Sigmoid colon (tissue), 7 donors: ENCODE measurements at places on chromosomes 3 and 15. TPM values are rescaled to one million over a fixed set of nuclear protein-coding genes. Genes with fewer than 3 reads are reported as not detected.
A peak's percentile ranks its signal among the peaks of the same experiment; 100 is the strongest.

The DAZL gene
- total RNA-seq, result not detected

The EMC7 gene
- total RNA-seq, result 46.0 TPM

DNA sequence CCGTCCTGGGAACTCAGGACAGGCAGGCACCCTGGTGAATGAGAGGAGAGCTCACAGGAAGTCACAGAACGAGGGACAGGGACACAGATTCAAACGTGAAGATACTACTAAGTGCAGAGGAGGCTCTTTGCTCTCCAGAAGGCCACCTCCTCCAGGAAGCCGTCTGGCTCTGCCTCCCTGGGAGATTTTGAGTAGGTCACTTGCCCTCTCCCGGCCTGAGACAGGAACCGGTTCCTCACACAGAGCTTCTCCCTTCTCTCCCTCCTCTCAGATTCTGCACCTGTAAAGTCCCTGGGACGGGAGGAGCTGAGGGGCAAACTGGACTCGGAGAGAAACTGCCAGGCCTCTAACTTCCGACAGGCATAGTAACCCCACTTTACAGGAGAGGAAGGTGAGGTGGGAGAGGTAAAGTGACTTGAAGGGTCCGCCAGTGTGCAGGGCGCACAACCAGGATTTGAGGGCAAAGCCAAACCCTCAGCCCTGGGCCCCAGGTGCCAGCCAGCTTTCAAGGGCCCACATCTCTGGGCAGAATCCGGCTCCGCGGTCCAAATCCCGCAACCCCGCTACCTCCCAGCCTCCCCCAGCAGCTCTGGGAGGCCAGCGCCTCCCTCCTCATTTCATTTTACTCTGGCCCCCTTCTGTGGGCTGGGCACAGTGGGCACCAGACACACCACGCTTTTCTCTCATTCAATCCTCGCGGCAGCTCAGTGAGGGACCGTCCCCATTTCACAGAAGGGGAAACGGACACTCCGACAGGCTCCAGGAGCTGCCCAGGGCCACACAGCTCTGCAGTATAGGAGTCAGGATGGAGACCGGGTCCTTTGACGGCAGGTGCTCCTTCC lies 150.2 kb downstream of the SMAD6 start:
- peak; percentile 61 for DNase-seq

The GATA2 gene
- total RNA-seq, result 2.1 TPM

DNA sequence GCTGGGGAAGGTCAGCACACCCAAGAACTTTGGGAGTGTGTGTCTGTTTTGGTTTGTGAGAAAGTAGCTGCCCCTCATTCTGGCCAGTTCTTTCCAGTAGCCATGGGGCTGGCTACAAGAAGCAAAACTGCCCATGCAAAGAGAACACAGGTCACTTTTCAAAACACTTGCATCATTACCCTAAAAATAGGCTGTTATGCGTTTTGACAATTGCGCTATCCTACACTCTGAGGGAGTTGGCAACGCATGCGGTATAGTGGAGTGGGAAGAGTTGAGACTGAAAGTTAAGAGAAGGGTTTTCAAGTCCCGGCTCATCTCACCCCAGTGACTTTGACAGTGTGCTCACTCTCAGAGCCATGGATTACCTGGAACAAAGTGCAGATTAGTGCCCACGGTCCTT lies 41.8 kb upstream of the MYZAP start:
- no peak for DNase-seq

- peak; percentile 40 for DNase-seq
Observed at GRCh38 chr15:25701721-25702465, 161.2 kb downstream of the ATP10A start.

- DNase-seq, result no peak
Observed at GRCh38 chr3:105856605-105857004, 12.2 kb downstream of the CBLB start.

The COL6A5 gene
- not detected for total RNA-seq

The CCDC9B gene
- 60.3 TPM for total RNA-seq
